Left ventricle myocardium inferior (tissue), 1 donor: ENCODE measurements at places on chromosomes 2 and 18.
A peak's percentile ranks its signal among the peaks of the same experiment; 100 is the strongest.

GRCh38 chr2:17317439-17317976 is 200.7 kb downstream of the RAD51AP2 start:
- DNase-seq = no peak

DNA sequence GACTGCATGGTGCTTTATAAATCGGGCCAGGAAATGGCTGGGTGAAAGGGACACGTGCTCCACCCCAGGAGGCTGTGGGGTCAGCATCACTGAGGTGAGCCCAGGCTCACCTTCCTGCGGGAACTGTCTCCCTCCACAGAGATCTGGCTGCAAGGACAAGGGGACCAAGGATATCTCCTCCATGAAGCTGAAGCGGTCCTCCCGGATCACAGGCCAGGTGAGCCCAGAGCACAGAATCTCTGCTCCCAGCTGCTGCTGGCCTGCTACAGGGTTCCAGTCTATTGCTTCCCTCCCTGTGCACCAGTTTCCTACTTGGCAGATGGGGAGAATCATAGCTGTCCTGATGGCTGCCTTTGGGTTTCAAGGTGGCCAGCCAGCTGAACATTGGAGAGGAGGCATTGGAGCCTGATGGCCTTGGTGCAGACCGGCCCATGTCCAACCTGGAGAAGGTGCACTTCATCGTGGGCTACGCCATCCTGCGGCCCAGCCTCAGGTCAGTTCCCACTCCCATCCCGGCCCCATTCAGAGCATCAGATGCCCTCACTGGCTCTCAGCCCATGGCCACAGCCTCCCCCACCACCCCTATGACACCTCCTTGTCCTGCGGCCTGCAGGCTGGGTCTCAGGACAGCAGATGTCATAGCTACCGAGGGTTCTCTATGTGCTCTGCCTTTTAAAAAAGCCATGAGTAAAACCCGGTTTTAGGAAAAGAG is 33.7 kb upstream of the GPR17 start:
- DNase-seq = no peak

- no peak for DNase-seq
These were observed 77.6 kb upstream of the MGAT4A start for GRCh38 chr2:98808546-98808945.

GRCh38 chr2:49973436-49973835 is 819.1 kb upstream of the FSHR start:
- no peak for DNase-seq

- DNase-seq = no peak
These were observed 30.9 kb downstream of the CENPO start for GRCh38 chr2:24824071-24824588.

DNA sequence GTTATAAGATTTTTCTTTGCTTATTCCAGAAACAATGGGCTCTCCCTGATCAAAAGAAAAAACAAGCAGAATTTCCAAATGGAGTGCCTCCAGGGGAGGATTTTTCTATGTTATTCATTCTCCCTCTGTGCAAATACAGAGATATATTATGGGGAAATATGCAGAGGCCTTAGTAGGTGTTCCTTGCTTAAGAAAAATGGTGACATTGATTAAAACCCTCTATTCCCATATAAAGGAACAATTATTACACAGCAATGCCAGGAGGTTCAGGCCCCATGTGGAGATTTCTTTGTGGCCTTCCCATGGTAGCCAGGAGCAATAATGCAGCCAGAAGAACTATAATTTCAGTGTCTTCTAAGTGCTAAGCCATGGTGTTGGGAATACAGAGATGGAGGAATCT is 255.9 kb upstream of the CXCR4 start:
- no peak for DNase-seq

- DNase-seq = no peak
These were observed 61.4 kb downstream of the SETBP1 start for GRCh38 chr18:44742126-44742525.

- no peak for DNase-seq
These were observed 4.1 kb downstream of the HOXD3 start for GRCh38 chr2:176160986-176161824.

DNA sequence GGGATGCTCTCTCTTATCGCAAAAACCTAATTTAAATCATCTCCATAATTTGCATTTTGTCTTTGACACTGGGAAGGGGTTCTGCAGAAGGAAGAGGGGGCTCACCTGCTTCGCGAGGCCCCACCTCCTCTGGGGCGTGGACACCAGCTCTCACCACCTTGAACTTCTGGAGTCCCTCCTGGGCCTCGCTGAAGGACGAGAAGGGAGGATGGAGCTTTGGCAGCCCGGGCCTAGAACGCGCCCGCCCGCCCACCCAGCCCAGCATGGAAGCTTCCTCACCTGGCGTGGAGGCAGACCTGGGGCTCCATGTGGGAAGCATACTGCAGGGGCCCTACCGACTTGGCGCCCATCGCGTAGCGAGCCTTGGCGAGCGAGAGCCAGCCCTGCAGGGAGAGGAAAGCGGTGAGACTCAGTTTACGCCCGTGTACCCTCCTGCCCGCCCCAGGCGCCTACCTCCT is 1.1 kb upstream of the IMP4 start:
- DNase-seq = no peak

- DNase-seq = no peak
These were observed 107.8 kb downstream of the NBEAL1 start for GRCh38 chr2:203122317-203122986.

GRCh38 chr2:135009339-135009738 is 37.9 kb downstream of the MAP3K19 start:
- DNase-seq = no peak

GRCh38 chr18:3081584-3081991 is 68.6 kb upstream of the LPIN2 start:
- DNase-seq = no peak

DNA sequence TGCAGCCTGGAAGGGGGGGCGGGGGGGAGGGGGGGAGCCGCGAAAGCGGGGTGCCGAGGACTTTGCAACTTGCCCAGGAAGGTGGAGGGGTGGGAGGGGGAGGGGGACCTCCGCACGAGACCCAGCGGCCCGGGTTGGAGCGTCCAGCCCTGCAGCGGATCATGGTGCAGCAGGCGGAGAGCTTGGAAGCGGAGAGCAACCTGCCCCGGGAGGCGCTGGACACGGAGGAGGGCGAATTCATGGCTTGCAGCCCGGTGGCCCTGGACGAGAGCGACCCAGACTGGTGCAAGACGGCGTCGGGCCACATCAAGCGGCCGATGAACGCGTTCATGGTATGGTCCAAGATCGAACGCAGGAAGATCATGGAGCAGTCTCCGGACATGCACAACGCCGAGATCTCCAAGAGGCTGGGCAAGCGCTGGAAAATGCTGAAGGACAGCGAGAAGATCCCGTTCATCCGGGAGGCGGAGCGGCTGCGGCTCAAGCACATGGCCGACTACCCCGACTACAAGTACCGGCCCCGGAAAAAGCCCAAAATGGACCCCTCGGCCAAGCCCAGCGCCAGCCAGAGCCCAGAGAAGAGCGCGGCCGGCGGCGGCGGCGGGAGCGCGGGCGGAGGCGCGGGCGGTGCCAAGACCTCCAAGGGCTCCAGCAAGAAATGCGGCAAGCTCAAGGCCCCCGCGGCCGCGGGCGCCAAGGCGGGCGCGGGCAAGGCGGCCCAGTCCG is 540 bp downstream of the SOX11 start:
- DNase-seq = no peak

GRCh38 chr2:1563943-1564891 is 151.0 kb downstream of the TPO start:
- DNase-seq = peak; percentile 48

DNA sequence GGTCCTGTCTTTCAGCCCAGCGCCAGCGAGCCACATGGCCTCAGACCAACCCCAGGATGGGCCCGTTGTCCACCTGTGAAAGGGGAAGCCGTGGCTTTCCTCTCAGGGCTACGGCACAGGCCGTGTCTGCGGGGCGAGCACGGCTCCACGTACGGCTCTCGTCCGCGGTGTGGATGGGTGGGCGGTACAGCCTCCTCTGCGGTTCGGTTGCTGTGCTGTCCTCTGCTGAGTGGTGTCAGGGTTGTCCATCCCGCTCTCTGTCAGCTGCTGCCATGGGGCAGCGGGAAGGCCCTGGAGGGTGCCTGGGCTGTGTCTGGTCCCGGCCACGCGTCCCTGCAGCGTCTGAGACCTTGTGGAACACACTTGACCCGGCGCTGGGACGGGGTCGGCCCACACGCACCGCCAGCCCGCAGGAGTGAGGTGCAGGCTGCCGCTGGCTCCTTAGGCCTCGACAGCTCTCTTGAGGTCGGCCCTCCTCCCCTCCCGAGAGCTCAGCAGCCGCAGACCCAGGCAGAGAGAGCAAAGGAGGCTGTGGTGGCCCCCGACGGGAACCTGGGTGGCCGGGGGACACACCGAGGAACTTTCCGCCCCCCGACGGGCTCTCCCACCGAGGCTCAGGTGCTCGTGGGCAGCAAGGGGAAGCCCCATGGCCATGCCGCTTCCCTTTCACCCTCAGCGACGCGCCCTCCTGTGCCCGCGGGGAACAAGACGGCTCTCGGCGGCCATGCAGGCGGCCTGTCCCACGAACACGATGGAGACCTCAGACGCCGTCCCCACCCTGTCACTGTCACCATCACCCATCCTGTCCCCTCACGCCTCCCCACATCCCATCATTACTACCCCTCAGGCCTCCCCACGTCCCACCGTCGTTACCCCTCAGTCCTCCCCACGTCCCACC is 128.7 kb downstream of the NFATC1 start:
- no peak for DNase-seq

- no peak for DNase-seq
These were observed 77.2 kb upstream of the TLK1 start for GRCh38 chr2:171237751-171238505.

GRCh38 chr18:49170925-49171505 is 220.2 kb upstream of the SMAD7 start:
- DNase-seq = no peak

GRCh38 chr2:861655-862354 is 88.8 kb upstream of the SNTG2 start:
- DNase-seq = no peak

GRCh38 chr2:98155716-98156115 is 68.7 kb downstream of the VWA3B start:
- DNase-seq = no peak

- no peak for DNase-seq
These were observed 116.2 kb downstream of the RAB3GAP1 start for GRCh38 chr2:135168204-135168856.

GRCh38 chr2:176851200-176851888 is 361.2 kb upstream of the HNRNPA3 start:
- no peak for DNase-seq

- no peak for DNase-seq
These were observed 14.3 kb downstream of the PPP3R1 start for GRCh38 chr2:68237976-68238580.

DNA sequence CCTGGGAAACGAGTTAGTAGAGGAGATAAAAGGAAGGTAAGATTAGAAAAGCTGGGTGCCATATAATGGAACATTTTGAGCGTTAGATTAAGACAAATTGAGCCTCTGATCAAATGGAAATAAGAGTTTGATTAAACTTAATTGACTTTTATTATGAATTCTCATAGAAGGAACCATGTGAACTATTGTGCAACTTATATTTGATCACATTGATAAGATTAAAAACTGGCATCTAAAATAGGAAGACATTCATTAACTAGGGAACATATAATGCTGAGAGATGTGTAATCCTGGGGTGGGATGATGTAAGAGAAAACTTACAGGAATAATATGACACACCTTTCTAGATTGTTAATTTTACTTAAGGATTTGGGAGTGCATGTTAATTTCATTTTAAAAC is 22.5 kb downstream of the TBR1 start:
- DNase-seq = no peak

GRCh38 chr18:10190564-10190963 is 263.9 kb upstream of the APCDD1 start:
- DNase-seq = no peak

- DNase-seq = no peak
These were observed 1.5 kb downstream of the RHOB start for GRCh38 chr2:20448246-20448976.

DNA sequence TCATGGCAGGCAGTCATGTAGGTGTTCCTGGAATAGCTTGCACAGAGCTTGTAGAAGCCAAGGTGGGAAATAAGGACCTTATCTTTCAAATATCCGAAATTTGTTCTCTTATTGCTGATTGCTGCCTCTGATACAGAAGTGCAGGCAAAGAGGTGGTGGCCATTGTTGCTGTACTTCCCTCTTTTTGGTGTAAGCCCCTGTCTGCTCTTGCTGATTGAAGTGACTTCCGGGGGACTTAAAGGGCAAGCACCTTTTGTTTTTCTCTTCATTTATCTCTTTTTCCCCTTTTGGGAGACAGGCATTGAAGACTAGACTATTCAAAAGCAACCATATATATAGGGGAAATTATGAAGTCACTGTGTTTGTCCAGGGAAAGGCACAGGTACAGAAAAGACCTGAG is 131.6 kb upstream of the OTX1 start:
- DNase-seq = no peak

DNA sequence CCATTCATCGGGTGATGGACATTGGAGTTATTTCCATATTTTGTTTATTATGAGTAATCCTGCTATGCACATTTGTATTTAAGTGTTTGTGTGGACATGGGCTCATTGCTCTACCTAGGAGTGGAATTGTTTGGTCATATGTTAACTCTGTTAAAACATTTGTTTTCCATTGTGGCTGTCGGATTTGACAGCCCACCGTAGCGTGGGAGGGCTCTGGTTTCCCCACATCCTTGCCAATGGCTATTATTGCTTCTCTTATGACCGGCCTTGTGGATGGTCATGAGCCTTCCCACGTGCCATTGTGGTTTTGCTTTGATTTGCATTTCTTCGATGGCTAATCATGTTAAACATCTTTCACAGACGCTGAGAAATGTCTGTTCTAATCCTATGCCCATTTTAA is 92.0 kb downstream of the ZNF236 start:
- no peak for DNase-seq

DNA sequence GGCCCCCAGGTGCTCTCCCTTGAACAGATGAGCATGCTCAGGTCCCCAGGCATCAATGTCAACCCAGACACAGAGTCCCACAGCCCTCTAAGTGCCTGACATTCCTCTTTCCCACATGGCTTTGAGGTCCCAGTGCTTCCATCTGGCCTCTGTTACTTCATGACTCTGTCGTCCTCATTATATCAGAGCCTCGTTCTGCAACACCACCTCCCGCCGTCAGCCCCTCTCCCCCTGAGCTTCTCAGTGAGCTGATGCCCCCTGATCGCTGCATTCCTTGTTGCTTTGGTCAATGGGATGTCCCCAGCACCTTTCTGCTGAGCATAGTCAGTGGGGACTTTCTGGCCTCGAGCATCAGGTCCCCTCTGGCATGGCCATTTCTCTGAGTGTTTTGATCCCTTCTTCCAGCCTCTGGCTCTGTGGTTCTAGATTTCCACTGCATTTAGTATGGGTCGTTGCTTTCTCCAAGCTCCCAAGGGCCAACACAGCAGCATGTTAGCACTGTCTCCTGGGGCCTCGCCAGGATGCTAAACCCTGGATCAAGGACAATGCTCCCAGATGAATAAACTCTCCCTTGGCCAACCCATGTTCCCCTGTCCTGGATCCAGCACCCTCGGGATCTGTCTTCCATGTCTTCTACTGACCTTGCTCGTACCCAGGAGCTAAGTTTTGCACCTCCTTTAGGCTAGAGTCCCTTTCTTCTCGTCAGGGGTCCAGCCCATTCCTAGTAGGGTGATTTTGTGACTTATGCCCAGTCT is 143.2 kb upstream of the TWIST2 start:
- no peak for DNase-seq

- DNase-seq = no peak
These were observed 31.0 kb upstream of the GREB1 start for GRCh38 chr2:11502740-11503292.

GRCh38 chr18:78913395-78913794 is 66.2 kb upstream of the SALL3 start:
- no peak for DNase-seq

- no peak for DNase-seq
These were observed 58.2 kb upstream of the ITGA4 start for GRCh38 chr2:181399027-181399426.
